ENCODE measurements at places on chromosomes 12 and 14.

- H3K36me3 ChIP-seq = no peaks in the 10 kb centered on the region
- H3K27ac ChIP-seq = no peak overlapping the region
- H3K27me3 ChIP-seq = no peaks in the 10 kb centered on the region
- no peak overlapping the region for H3K4me3 ChIP-seq
- no peak for DNase-seq
Observed at GRCh38 chr12:24937553-24938244, 11.2 kb downstream of the BCAT1 start.

GRCh38 chr12:3534511-3534910 is 43.5 kb downstream of the PRMT8 start:
- no peak overlapping the region for H3K4me3 ChIP-seq
- no peaks in the 10 kb centered on the region for H3K36me3 ChIP-seq
- DNase-seq = no peak

GRCh38 chr14:21937996-21938395 is 264.4 kb upstream of the OR4E1 start:
- DNase-seq = no peak
- no peak overlapping the region for H3K4me3 ChIP-seq
- no peak overlapping the region for H3K27ac ChIP-seq
- no peaks in the 10 kb centered on the region for H3K27me3 ChIP-seq

GRCh38 chr14:96273629-96274028 is 17.6 kb downstream of the BDKRB1 start:
- no peaks in the 10 kb centered on the region for H3K36me3 ChIP-seq
- no peak for DNase-seq
- no peak overlapping the region for H3K4me3 ChIP-seq
- no peaks in the 10 kb centered on the region for H3K27me3 ChIP-seq
- H3K4me1 ChIP-seq = no peaks in the 10 kb centered on the region

DNA sequence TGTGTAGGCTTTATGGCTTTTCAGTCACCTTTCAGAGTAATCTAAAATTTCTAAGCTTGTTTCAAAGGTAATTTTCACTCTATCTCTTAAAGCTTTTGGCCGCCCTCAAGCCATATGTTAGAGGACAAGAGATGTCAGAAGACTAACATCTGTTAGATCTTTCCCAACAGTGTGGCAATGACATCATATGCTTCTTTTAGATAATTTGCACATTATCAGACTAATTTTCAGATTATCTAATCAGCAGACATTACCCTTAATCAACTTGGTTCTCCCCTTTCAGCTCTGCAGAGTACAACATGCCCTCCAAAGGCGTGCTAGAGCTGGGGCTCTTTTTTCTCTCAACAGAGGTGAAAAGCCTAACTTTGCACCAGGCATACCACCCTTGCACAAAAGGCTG is 207.1 kb downstream of the DPF3 start:
- H3K4me3 ChIP-seq = no peak overlapping the region
- no peaks in the 10 kb centered on the region for H3K27me3 ChIP-seq
- H3K36me3 ChIP-seq = no peaks in the 10 kb centered on the region
- no peak for DNase-seq

GRCh38 chr12:5376591-5377207 is 55.2 kb upstream of the NTF3 start:
- H3K4me3 ChIP-seq = no peak overlapping the region
- no peak overlapping the region for H3K27ac ChIP-seq
- H3K36me3 ChIP-seq = no peaks in the 10 kb centered on the region
- H3K27me3 ChIP-seq = no peaks in the 10 kb centered on the region

GRCh38 chr12:39780411-39780912 is 160.9 kb upstream of the ABCD2 start:
- no peaks in the 10 kb centered on the region for H3K4me1 ChIP-seq
- H3K27ac ChIP-seq = no peak overlapping the region
- no peaks in the 10 kb centered on the region for H3K36me3 ChIP-seq
- H3K27me3 ChIP-seq = no peaks in the 10 kb centered on the region

GRCh38 chr14:55073856-55074255 is 22.4 kb downstream of the MAPK1IP1L start:
- H3K27ac ChIP-seq = no peak overlapping the region
- H3K4me3 ChIP-seq = no peak overlapping the region
- DNase-seq = no peak
- no peaks in the 10 kb centered on the region for H3K36me3 ChIP-seq
- H3K27me3 ChIP-seq = no peaks in the 10 kb centered on the region

- H3K4me1 ChIP-seq = no peaks in the 10 kb centered on the region
- DNase-seq = no peak
- H3K4me3 ChIP-seq = no peak overlapping the region
- no peaks in the 10 kb centered on the region for H3K36me3 ChIP-seq
- no peak overlapping the region for H3K27ac ChIP-seq
Observed at GRCh38 chr14:65966188-65966587, 520.0 kb upstream of the CCDC196 start.

- no peaks in the 10 kb centered on the region for H3K36me3 ChIP-seq
- H3K27ac ChIP-seq = peak overlapping the region; percentile 78
- peak overlapping the region; percentile 47 for H3K4me3 ChIP-seq
- no peak for DNase-seq
Observed at GRCh38 chr14:64762044-64763034, 58.1 kb downstream of the PLEKHG3 start.

- H3K27me3 ChIP-seq = no peaks in the 10 kb centered on the region
- H3K27ac ChIP-seq = no peak overlapping the region
- no peaks in the 10 kb centered on the region for H3K36me3 ChIP-seq
- no peak overlapping the region for H3K4me3 ChIP-seq
- no peaks in the 10 kb centered on the region for H3K4me1 ChIP-seq
- no peak for DNase-seq
Observed at GRCh38 chr14:42911642-42912041, 1305.0 kb downstream of the LRFN5 start.

DNA sequence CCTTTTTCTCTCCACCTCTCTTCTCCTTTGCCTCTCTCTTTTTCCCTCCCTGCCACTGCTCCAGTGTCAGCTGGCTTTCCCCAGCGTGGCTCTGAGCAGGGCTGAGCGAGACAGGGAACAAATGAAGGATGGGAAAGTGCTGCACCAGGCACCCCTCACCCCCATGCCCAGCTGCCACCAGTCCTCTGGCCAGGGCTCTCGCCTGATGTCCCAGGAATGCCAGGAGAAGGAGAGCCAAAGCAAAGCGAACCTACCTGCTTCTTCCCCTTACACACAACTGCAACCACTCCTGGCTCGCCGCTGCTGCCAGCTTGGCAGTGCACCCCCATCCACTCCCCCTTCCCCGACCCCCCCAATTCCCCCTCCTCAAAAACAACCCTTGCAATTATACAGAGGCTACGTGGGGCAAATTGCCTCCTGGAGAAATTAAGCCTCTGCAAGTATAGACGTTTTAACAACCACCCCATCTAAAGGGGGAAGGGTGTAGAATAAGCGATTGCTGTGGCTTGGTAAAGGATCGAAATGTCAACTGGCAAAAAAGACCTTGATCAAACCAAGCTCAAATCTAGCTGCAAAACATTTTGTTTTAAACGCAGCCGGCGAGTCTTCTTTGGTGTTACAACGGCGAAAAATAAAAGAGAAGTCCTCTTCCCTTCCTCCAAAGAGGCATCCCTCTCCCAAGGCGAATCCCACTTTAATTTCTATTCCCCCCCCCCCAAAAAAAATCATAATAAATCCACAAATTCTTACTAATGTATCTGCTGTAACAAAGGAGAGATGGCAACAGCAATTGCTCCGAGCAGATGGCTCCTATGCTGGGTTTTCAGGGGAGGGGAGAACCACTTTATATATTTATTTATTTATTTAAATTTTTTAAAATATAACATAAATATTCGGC is 2.9 kb downstream of the BCL11B start:
- peaks cover 43% of the 10 kb centered on the region for H3K4me1 ChIP-seq
- no peak for DNase-seq
- H3K36me3 ChIP-seq = no peaks in the 10 kb centered on the region
- no peak overlapping the region for H3K27ac ChIP-seq
- peaks cover 5% of the 10 kb centered on the region for H3K27me3 ChIP-seq

GRCh38 chr14:92549105-92549858 is 35.7 kb downstream of the RIN3 start:
- no peak for DNase-seq
- H3K27me3 ChIP-seq = no peaks in the 10 kb centered on the region
- peaks cover 27% of the 10 kb centered on the region for H3K4me1 ChIP-seq
- peak overlapping the region; percentile 87 for H3K27ac ChIP-seq
- H3K4me3 ChIP-seq = peak overlapping the region; percentile 38

- H3K27ac ChIP-seq = no peak overlapping the region
- H3K4me1 ChIP-seq = no peaks in the 10 kb centered on the region
- no peak for DNase-seq
- no peaks in the 10 kb centered on the region for H3K36me3 ChIP-seq
- H3K4me3 ChIP-seq = no peak overlapping the region
Observed at GRCh38 chr12:66453120-66453519, 150.8 kb downstream of the HELB start.

- no peaks in the 10 kb centered on the region for H3K36me3 ChIP-seq
- H3K27me3 ChIP-seq = no peaks in the 10 kb centered on the region
- H3K27ac ChIP-seq = peak overlapping the region; percentile 55
- DNase-seq = no peak
Observed at GRCh38 chr12:105949391-105949790, 189.4 kb downstream of the NUAK1 start.

DNA sequence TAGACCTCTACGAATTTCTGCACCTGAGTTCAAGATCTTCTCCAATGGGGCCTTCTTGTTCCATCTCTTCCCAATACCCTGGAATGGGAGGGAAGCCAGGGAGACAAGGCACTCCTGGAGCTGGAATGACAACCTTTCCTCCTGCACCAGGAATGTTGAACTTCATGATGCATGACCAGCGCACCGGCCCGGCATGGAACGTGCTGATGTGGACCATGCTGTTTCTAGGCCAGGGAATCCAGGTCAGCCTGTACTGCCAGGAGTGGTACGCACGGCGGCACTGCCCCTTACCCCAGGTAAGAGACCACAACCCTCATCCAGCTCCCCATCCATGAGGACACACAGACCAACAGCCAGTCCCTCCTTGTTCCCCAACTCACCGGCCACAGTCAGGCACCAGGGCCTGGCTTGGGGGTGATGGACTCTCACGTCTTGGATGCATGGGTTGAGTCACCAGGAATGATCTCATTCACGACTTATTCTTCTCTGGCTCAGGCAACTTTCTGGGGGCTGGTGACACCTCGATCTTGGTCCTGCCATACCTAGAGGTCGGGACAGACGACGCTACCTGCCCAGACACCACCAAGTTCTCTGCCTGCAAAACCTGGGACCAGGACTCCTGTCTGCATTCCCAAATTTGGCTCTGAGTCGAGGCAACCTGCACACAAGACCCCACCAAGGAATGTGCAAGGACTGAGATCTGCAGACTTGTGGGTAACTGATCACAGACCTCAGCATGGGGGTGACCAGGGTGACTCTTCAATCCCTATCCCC is 20.5 kb downstream of the SOAT2 start:
- H3K36me3 ChIP-seq = no peaks in the 10 kb centered on the region
- H3K4me3 ChIP-seq = no peak overlapping the region
- no peak for DNase-seq
- H3K27ac ChIP-seq = no peak overlapping the region

DNA sequence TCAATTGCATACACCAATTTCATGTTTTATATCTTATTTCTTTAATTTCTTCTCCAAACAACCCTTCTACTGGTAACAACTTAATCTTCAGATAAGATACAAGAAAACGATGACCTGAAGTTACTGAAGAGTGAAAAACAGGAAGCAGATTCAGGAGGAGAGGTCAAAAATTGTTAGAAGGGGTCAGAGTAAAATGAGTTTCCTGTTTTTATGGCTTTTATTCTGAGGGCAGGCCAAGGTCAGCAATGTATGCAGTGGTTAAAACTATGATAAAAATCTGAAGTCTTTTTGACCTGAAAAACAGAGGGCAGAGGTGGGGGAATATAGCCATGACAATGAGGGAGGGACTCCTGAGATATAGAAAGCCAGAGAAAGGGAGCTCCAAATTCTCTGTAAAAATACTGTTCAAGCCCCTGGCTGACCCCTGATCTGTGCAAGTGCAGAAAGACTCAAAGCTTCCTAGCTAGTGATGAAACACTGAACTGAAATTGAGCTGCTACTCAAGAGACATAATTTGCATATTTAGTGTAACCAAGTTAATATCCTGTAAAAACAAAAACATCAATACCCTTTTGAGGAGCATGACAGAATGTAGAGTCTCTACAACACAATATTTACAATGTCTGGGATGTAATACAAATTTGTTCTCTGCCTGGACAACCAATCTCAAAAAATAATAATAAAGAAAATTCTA is 514.3 kb upstream of the SEL1L start:
- H3K27ac ChIP-seq = no peak overlapping the region
- no peaks in the 10 kb centered on the region for H3K36me3 ChIP-seq
- H3K27me3 ChIP-seq = no peaks in the 10 kb centered on the region
- no peaks in the 10 kb centered on the region for H3K4me1 ChIP-seq
- DNase-seq = no peak

DNA sequence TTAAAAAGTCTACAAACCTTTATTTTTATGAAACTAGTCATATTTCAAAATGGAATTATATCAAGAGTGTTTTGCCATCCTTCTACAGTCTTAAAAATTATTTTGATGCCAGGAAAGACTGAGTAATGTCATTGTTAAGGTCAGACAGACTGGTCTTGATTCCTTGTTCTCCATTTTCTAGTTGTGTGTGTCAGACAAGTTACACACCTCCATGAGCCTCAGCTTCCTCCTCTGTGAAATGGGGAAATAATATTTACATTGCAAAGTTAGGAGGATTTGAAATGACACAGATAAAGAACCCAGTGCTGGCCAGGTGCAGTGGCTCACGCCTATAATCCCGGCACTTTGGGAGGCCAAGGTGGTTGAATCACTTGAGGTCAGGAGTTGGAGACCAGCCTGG is 47.4 kb upstream of the ELK3 start:
- H3K4me1 ChIP-seq = no peaks in the 10 kb centered on the region
- no peaks in the 10 kb centered on the region for H3K27me3 ChIP-seq
- no peak for DNase-seq

DNA sequence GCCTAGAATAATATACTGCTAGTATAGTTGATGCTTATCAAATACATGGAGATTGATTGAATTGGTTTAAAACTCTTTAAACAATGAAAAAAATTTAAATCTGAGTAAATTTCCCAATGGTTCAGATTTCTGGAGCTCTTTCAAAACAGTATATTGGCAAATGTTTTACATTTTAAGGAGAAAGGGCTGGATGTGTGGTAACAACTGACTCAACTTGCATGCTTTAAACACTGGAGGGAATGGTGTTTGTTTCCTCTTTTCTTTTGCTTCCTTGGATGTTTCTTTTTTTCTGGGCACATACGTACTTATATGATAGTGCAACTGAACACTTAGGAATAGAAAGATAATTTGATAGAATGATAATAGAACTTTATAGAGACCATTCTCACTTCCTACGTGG is 73.8 kb upstream of the RFX4 start:
- H3K36me3 ChIP-seq = peaks cover 2% of the 10 kb centered on the region
- H3K27me3 ChIP-seq = no peaks in the 10 kb centered on the region
- no peak overlapping the region for H3K4me3 ChIP-seq
- DNase-seq = no peak
- H3K27ac ChIP-seq = no peak overlapping the region

- no peak for DNase-seq
- H3K27me3 ChIP-seq = no peaks in the 10 kb centered on the region
- H3K4me1 ChIP-seq = no peaks in the 10 kb centered on the region
Observed at GRCh38 chr12:44589697-44590096, 286.4 kb downstream of the NELL2 start.

GRCh38 chr14:74720526-74720925 is 7.6 kb downstream of the FCF1 start:
- no peak overlapping the region for H3K27ac ChIP-seq
- no peak overlapping the region for H3K4me3 ChIP-seq

- no peaks in the 10 kb centered on the region for H3K36me3 ChIP-seq
- no peak overlapping the region for H3K27ac ChIP-seq
- no peak overlapping the region for H3K4me3 ChIP-seq
- no peak for DNase-seq
- no peaks in the 10 kb centered on the region for H3K27me3 ChIP-seq
Observed at GRCh38 chr12:69509904-69510827, 40.0 kb downstream of the FRS2 start.
